ENCODE measurements at places on chromosomes 1 and 21. TPM values are rescaled to one million over a fixed set of nuclear protein-coding genes. Genes with fewer than 3 reads are reported as not detected.

- no peak for DNase-seq
Observed at GRCh38 chr1:176198413-176198812, 8.7 kb downstream of the COP1 start.

DNA sequence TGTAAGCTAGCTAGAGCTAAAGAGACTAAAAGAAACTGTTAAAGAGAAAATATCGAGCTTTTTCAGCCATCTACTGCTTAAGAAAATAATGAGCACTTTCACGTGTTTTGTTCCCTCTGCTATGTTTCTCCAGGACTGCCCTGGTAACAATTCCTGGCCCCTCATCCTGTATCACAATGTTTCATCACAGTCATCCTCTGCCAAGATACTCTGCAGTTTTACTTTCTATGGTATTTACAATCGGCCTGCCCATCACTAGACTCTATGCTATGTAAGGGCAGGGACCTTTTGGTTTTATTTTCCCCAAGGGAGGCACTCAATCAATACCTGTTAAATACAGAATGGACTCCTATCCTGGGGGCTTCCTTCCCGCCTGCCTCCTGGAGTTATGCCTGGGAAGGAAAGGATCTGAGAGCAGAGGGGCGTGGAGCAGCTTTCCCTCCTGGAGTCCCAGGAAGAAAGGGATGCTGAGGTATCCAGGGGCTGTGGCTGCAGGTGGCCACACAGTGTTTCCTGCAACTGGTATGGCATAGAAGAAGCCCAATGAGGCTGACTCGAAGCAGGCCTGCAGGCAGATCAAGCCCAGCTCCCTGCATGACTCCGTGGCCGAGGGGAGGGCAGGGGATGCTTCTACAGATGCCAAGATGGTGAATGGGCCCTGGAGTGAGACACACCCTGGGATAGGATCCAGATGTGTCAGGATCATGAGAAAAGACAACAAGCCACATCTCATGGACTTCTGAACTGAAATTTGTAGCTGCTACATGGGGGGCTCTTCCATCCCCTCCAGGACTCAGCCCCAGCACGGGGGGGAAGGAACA lies 52.9 kb downstream of the MATN1 start:
- DNase-seq = no peak

- DNase-seq = no peak
Observed at GRCh38 chr1:200415789-200416593, 6.2 kb upstream of the ZNF281 start.

DNA sequence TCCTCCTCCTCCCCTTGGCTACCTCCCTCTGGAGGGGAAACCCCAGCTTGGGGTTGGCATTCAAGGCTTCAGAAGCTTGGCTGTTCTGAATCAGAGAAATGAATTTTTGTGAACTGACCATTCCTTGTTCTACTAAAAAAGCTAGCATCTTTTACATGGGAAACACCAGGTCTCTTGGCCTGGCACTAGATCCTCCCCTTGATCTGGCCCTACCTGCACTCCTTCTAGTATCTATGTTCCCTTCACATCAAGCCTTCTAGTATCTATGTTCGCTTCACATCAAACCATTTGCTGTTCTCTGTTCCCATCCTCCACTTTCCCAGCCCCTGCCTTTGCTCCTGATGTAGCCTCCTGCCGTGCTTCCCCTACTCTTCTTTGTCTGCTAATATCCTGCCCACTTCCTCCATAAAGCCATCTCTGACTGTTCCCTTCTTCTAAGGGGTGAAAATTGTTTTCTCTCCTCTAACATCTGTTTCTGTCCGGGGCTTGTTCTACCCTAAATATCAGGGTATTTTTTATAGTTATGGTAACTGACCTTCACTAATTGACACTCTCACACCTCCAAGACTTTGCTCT lies 25.8 kb downstream of the FAM151A start:
- no peak for DNase-seq

DNA sequence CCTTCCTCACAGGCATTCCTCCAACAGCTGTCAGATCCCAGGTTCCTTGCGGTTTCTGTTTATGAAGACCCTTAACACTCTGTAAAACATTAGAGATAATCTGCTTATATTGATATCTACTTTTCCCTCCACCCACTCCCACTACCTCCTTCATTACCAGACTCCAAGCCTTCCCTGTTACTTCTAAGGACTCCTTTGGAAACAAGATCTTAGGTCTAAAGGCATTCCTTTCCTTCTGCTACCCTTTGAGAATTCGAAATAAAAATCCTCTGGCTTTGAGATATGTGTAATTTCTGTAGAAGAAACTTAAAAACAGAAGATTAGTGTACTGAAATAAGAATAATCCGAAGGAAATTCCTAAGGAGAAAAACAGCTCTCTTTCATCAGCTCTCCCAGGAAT lies 23.7 kb upstream of the LYPLAL1 start:
- DNase-seq = no peak

GRCh38 chr1:20143318-20143717 lies 4.2 kb downstream of the PLA2G2F start:
- DNase-seq = no peak

GRCh38 chr1:23564529-23565122 lies 5.3 kb upstream of the ID3 start:
- DNase-seq = no peak

GRCh38 chr1:213507472-213508223 lies 456.6 kb downstream of the RPS6KC1 start:
- no peak for DNase-seq

- DNase-seq = no peak
Observed at GRCh38 chr1:162736184-162736583, 54.3 kb upstream of the HSD17B7 start.

GRCh38 chr1:116299248-116299647 lies 73.8 kb upstream of the ATP1A1 start:
- no peak for DNase-seq

GRCh38 chr1:110916669-110917306 lies 43.8 kb downstream of the CD53 start:
- no peak for DNase-seq

GRCh38 chr1:13514821-13515220 lies 1.0 kb upstream of the LRRC38 start:
- no peak for DNase-seq

- no peak for DNase-seq
Observed at GRCh38 chr1:217193151-217193550, 437.7 kb downstream of the GPATCH2 start.

DNA sequence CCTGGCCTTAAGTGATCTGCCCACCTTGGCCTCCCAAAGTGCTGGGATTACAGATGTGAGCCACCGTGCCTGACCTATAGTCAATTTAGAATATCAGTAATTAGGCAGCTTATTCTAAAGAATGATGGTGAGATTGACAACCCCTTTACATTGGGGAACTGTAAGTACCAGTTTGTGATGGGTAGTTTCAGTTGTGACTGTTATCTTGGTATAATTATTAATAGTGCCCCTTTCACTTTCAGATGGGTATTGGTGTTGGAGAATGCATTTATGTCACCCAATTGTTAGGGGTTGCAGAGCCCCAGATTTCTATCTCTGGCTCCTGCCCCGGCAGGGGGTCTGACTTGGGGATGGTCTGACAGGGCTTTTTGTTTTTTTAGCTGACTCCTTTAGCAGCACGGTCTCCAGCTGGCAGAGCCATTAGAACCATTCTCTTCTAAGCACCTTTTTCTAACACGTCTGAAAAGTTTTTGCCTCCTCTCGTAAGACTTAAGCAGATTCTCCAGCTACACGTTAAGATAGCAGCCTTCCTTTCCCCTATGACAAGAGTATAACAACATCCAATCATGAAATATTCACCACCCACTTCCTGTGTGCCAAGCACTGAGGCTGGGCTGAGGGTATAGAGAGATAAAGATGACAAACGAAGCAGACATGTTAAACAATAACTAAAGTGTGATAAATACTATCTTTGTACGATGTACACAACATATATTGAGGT lies 157.8 kb downstream of the SDCCAG8 start:
- DNase-seq = no peak

DNA sequence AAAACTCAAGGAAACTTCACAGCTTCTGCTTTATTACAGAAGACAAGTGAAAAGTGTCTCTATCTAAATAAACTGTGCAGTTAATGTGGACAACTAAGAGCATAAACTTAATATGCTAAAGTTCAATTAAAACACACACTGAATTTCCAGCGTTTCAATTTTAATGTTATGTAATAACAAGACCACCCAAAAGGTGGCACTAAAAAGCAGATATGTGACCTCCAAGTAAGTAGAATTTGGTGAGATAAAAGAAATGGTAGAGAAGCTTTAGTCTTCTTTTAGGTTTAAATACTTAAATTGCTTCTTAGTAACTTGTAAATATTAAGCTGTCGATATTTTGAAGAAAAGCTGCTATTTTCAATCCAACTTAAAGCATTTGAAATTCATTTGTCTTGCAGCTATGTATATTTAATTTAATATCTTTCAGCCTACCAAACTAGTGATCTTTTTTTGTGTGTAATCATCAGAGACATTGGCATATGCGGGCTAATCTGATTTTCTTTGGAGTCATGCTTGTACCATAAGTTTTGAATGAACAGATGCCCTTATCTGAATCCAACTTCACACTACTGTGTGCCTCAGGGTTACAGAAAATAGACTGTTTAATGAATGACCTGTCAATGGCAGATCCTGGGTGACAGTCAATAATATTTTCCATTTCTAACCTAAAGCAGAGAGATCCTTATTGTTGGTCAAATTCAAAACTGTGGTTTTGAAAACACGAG lies 36.5 kb upstream of the ADAMTS1 start:
- no peak for DNase-seq

GRCh38 chr1:198161718-198162090 lies 4.9 kb downstream of the NEK7 start:
- no peak for DNase-seq

- DNase-seq = peak; percentile 78
Observed at GRCh38 chr1:22685591-22686059, 25.0 kb upstream of the EPHB2 start.

- no peak for DNase-seq
Observed at GRCh38 chr1:71592646-71593274, 511.9 kb upstream of the ZRANB2 start.

- DNase-seq = no peak
Observed at GRCh38 chr1:64072089-64072793, 131.2 kb upstream of the UBE2U start.

GRCh38 chr1:51623025-51623424 lies 6.1 kb downstream of the OSBPL9 start:
- no peak for DNase-seq

DNA sequence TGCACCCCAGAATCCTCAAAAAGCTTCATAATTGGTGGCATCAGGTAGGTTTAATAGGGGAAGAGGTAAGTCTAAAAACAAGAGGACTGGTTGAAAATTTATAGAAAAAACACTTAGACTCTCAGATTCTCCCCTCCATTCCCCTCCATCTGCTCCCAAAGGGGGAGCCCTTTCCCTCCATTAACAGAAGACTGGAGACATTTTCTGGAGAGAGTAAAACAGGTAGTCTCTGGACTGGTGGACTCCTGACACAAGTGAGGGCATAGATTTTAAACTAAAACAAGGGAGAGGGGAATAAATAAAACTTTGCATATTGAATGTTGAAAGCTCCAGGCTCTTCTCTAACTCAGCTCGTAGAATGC lies 54.0 kb upstream of the IPO9 start:
- DNase-seq = no peak

GRCh38 chr1:217407534-217408001 lies 223.3 kb downstream of the GPATCH2 start:
- DNase-seq = no peak

- DNase-seq = no peak
Observed at GRCh38 chr1:36782785-36783184, 251.5 kb downstream of the GRIK3 start.

DNA sequence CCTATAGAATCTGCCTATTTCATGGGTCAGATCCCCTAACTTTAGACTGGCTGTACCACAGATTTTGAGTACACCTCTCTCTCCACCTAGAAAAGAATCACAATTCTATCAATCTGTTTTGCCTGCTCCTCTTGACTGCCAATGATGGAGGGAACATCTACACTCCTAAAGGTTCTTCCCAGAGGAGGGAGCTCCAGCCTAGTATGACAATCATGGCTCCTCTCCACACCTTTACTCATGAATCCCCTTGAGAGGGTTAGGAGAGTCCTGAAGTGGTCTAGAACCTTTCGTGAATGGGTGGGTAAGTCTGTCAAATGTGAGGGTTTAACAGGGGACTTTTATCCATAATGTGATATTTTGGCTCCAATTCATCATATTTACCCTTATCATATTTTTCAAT lies 48.0 kb downstream of the DNAI4 start:
- DNase-seq = no peak

DNA sequence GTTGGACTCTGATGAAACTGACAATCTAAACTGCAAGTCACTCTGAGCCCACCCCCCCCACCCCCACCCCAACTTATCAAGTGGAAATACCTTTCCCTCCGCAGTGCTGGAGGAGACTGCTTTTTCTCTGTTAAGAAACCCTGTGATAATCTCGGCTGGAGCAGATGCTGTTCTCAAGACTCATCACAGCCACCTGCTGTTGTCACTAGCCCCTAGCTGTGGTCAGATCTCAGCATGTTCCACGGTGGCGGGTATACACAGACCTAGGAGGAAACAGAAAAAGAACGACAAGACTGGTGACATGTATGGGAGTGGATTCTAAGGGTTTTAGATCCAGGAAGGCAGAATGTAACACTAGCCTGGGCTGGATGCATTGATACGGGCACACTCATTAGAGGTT lies 2.3 kb downstream of the ACTL8 start:
- DNase-seq = no peak

DNA sequence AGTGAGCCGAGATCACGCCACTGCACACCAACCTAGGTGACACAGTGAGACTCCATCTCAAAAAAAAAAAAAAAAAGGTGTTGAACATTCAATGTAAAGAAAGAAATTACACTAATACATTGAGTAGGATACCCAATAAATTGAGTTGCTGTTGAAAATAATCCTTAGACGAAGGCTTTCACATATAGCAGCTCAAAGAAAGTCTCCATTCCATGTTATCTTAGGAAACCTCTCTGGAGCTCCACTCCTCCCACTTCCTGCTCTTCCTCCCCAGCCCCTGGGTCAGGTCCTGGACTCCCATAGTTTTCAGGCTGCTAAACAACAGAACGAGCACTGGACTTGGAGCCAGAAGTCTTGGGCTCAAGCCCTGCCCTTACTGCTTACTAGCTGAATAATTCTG lies 15.6 kb upstream of the CNR2 start:
- DNase-seq = no peak

GRCh38 chr1:110475362-110476027 lies 24.5 kb downstream of the PROK1 start:
- no peak for DNase-seq

- no peak for DNase-seq
Observed at GRCh38 chr1:14539953-14540563, 58.4 kb upstream of the KAZN start.

DNA sequence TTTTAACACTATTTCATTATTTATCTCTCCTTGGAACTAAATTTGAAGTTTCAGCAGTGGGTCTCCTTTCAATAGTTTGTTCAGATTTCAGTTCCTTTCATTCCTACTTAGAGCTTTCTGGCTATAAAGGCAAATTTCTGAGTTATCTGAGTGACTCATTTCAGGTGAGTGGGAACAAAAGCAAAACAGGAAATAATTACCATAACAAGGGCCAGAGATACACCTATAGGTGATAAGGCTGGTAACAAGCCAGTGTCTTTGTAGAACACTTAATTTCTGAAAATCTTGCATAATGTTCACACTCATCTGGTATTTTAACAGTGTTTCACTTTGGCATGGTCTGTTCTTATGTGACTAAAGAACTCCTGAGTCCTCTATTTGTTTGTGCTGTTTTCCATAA lies 64.5 kb upstream of the PRRC2C start:
- DNase-seq = no peak

MYBPH gene
- not detected for total RNA-seq

ZMYND12 gene
- 0.91 TPM for total RNA-seq

NTNG1 gene
- 0.73 TPM for total RNA-seq

AMY1C gene
- not detected for total RNA-seq

LEMD1 gene
- 1.3 TPM for total RNA-seq

PAPPA2 gene
- 0.32 TPM for total RNA-seq
